ENCODE measurements at places on chromosomes 1 and 21.

- DNase-seq = no peak
- H3K4me3 ChIP-seq = no peak overlapping the region
- H3K27ac ChIP-seq = no peak overlapping the region
- no peaks in the 10 kb centered on the region for H3K27me3 ChIP-seq
- no peaks in the 10 kb centered on the region for H3K4me1 ChIP-seq
- no peaks in the 10 kb centered on the region for H3K36me3 ChIP-seq
Measured at GRCh38 chr1:95660736-95661135, 426.7 kb downstream of the RWDD3 start.

DNA sequence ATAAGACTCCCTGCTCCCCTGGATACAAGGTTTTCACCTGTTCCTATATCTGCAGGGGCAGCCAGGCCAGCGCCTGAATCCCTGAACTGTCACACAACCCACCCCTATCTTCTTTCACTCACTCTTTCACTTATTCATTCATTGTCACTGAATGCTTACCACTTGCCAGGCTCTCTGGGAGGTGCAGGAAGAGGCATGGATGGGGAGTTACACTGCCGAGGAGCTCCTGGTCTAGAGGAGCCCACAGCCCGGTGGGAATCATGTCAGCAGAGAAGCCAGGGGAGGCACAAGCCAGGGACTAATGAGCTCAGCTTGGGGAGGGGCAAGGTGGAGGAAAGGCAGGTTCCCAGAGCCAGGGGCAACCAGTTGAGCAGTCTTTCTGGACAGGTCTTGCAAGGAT lies 155.8 kb downstream of the TRABD2B start:
- no peaks in the 10 kb centered on the region for H3K36me3 ChIP-seq
- H3K27ac ChIP-seq = no peak overlapping the region
- H3K4me3 ChIP-seq = no peak overlapping the region
- H3K4me1 ChIP-seq = no peaks in the 10 kb centered on the region
- no peaks in the 10 kb centered on the region for H3K27me3 ChIP-seq
- no peak for DNase-seq

DNA sequence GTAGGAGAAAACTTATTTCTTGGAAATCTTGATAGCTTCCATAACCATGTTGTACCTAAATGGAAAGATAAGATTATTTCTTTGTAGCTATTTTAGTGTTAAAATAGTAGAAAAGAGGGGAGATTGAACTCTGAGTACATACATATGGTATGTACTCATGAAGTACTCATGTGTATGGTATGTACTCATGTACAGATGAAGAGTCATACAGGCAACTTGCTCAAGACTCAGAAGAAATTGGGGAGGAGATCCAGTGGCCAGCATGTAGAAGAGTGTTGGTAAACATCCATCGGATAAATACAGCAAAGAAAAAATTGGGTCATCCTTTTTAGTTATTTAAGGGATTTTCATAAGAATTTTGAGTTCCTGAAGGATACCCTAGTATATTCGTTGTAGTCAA lies 29.0 kb downstream of the MDM4 start:
- peaks cover 29% of the 10 kb centered on the region for H3K4me1 ChIP-seq
- no peaks in the 10 kb centered on the region for H3K27me3 ChIP-seq
- DNase-seq = no peak
- peak overlapping the region; percentile 67 for H3K27ac ChIP-seq
- peaks cover 68% of the 10 kb centered on the region for H3K36me3 ChIP-seq

GRCh38 chr1:31318146-31318545 lies 21.3 kb downstream of the ZCCHC17 start:
- H3K27me3 ChIP-seq = no peaks in the 10 kb centered on the region
- H3K27ac ChIP-seq = no peak overlapping the region
- DNase-seq = no peak
- H3K36me3 ChIP-seq = peaks cover 40% of the 10 kb centered on the region

- H3K4me3 ChIP-seq = no peak overlapping the region
- no peak for DNase-seq
- no peaks in the 10 kb centered on the region for H3K27me3 ChIP-seq
- H3K27ac ChIP-seq = no peak overlapping the region
- no peaks in the 10 kb centered on the region for H3K4me1 ChIP-seq
Measured at GRCh38 chr1:69404486-69404885, 163.2 kb upstream of the LRRC7 start.
